CD8-positive, alpha-beta memory T cell (primary cell): ENCODE measurements at places on chromosomes 6 and 20. TPM values are rescaled to one million over a fixed set of nuclear protein-coding genes. Genes with fewer than 3 reads are reported as not detected.

APOBEC2 gene
- not detected for total RNA-seq

GRCh38 chr20:48401359-48401758 is 426.4 kb downstream of the PREX1 start:
- no peak for DNase-seq

DNA sequence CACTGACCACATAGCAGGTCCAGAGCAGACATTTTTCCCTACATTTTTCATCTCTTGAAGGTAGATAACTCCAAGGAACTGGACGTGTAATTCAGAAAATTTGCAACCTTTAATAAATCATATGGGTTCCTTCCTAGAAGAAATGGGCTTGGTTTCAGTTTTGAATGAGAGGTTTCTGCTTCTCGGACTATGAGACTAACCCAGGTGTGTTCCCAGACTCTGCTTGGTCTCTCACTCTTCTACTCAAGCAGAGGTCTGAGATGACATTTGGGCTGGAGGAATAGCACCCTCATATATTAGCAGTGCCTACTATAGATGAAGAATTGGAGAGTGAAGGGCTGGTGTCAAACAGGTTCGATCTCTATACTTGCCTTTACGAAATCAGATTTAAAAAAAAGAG is 231.2 kb downstream of the DOK5 start:
- no peak for DNase-seq

DNA sequence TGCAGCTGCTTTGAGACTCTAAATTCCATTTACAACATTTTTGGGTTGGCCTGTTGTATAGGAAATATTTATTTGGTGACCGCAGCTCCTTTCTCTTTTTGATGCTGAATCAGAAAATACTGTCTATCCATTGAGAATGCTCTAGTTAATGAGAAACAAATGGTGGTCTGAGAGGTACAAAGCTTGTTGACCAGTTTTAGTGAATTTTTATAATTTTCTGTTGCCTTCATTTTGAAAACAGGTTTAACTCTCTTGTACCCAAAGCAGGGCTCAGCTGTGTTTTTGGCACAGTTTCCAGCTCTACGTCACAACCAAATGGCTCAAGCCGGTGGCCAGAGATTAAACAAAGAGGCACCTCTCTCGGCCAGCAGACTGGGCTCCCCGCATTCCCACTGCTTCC is 113.2 kb downstream of the FNDC1 start:
- no peak for DNase-seq

- no peak for DNase-seq
Measured at GRCh38 chr6:167481307-167481926, 156.5 kb downstream of the TTLL2 start.

DNA sequence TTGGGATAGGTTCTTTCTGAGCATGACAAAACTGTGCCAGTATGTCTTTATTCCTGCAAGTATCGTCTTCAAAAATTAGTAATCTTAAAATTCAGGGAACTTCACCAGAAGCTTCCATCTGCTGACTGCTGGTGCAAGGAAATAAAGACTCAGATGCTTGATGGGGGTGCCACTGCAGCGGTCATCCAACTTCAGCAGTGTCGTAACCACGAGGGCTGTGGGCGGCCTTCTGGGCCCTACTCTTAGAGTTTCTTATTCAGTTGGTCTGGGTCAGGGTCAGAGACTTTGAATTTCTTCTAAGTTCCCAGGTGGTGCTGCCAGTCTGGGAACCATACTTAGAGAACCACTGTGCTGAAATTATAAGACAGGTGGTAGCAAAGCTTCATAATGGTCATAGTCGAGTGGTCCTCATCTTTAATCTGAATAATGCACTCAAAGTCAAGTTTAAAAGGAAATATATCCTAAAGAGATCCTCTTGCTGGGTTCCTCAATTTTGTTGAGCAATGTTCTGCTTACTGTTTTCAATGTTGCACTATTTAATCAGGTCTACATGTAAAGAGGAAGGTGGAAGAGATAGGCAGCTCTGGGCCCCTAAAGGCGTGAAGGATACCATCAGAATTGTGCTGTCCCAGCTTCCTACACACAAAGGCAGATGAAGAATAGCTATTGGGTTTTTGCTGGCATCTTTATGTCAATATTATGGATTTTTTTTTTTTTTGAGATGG is 165.4 kb upstream of the GMDS start:
- DNase-seq: no peak
